ENCODE measurements at places on chromosomes 1 and 21. TPM values are rescaled to one million over a fixed set of nuclear protein-coding genes. Genes with fewer than 3 reads are reported as not detected.
A peak's percentile ranks its signal among the peaks of the same experiment; 100 is the strongest.

- DNase-seq = no peak
These were observed 134.0 kb upstream of the DPYD start for GRCh38 chr1:98054786-98055185.

RXRG gene
- total RNA-seq = 247 TPM

CENPF gene
- total RNA-seq = 7.0 TPM

ZSWIM5 gene
- total RNA-seq = 10.3 TPM

SPRR1B gene
- not detected for total RNA-seq

GPR37L1 gene
- total RNA-seq = not detected

SLC30A7 gene
- 6.9 TPM for total RNA-seq

GRCh38 chr1:115529216-115529897 is 112.4 kb upstream of the VANGL1 start:
- no peak for DNase-seq

GRCh38 chr1:101605878-101606277 is 369.1 kb downstream of the S1PR1 start:
- DNase-seq = no peak

DNA sequence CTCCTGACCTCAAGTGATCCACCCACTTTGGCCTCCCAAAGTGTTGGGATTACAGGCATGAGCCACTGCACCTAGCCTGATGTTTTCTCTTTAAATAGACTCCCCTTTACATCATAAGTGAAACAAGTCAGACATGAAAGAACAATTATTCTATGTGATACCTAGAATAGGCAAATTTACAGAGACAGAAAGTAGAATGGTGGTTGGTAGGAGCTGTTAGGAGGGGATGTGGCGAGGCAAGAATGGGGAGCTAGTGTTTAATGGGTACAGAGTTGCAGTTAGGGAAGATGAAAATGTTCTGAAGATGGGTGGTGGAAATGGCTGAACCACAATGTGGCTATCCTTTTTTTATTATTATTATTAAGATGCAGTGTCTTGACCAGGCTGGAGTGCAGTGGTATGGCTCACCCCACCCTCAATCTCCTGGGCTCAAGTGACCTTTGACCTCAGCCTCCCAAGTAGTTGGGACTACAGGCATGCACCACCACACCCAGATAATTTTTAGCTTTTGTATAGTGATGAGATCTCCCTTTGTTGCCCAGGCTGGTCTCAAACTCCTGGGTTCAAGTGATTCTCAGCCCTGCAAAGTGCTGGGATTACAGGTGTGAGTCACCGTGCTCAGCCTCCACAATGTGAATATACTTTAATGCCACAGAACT is 28.4 kb downstream of the ELF3 start:
- no peak for DNase-seq

CATSPERE gene
- total RNA-seq = 1.4 TPM

- no peak for DNase-seq
These were observed 30.0 kb downstream of the C2CD2 start for GRCh38 chr21:41923631-41924367.

DNA sequence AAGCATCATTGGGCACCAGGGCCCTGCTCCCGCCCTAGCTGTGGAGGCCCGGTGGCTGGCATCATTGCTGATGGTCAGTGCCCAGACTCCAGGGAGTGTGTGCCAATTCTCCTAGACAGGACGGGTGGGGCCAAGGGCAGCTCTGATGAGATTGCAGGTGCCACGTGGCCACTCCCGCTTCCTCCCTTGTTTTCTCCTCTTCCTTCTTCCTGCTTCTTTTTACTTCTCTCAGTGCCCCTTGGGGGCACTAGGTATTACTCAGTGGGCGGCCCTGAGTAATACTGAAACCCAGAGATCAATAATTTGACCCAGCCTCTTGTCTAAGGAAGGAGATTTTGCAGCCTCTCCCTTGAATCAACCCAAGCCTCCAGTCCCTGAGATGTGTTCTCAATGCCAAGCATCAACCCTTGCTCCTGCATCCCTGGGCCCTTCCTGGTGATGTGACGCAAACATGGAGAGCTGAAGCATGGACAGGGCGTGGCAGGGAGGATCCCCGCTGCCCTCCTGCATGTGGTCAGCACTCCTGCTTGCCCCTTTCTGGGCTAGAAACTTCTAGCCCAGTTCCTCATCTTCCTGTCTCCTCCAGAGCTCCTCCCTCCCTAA is 32.4 kb downstream of the CDK18 start:
- DNase-seq = no peak

BNIPL gene
- 0.66 TPM for total RNA-seq

DNA sequence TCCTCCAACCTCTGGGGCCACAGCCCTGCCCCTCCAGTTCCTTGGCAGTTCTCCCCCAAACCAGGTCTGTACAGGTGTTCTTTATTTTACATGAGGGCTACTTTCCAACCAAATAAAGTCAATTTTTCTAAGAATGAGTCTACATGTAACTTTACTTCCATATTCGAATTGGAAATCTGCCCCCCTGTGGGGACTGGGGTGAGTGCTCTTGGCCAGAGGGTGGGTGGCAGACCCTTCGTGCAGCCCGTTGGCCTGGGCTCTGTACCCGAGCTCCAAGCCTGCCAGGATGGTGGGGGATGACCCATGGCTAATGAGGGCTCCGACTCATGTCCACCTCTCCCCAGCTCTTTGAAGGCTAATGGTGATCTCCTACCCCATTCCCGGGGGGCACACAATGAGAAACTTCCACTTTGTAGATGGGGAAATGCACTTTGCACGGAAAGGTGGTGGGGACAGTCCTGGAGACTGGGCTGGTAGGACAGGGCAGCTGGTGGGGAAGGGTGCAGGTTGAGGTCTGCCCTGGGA is 589 bp upstream of the CATSPER4 start:
- DNase-seq = no peak

DNA sequence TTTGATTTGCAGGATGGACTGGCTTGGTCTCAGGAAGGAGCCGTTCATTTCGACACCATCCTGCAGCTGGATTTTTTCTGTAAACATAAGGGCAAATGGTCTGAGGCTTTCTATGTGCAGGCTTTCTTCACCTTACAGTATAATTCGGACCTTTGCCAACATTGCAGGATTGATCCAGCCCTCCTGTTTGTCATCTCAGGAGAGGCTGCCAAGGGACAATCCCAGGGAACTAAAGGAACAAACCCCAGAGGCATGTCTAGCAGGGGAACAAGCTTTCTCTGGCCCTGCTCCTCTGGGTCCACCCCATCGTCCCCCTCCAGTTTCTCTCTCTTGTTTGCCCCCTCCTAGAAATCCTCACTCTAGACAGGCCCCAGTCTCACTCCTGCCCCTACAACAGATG is 24.8 kb upstream of the GBP6 start:
- DNase-seq = peak; percentile 29

- no peak for DNase-seq
These were observed 43.6 kb downstream of the RAP1GAP start for GRCh38 chr1:21625390-21626190.

DNA sequence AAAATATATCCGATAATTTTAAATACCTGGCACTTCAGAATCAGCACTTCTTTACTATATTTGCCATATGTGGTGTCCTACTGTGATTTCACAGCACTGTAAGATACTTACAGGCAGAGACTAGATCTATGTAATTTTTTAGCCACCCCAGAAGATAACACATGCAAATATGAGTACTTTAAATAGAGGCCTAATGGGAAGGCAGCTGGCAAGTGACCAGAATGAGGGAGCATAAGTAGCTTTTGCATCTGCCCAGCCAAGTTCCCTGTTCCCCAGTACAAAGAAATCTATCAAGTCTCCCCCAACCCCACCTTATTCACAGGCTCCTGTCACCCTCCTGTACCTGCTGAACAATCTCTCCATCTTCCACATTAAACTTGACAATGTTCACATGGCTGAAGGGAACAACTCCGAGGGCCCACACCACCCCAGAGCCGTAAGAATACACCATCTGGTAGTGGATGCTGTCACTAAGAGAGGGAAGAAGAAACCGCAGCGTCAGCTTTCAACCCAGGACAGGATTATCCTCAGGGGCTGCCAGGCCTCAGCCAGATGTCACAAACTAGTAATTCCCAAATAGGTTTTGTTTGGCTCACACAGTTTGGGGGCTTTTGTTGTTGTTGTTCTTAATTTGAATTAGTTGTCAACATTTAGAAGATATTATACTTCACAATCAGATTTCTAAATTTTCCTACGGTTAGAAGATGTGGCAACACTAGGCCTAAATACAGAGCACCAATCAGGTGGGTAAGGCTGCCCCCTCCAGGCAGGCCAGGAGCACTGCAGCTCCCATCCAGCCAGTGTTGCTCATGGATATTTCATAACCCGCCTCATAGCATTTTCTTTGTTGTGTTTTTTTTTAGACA is 10.4 kb downstream of the EMC1 start:
- peak; percentile 55 for DNase-seq

DNA sequence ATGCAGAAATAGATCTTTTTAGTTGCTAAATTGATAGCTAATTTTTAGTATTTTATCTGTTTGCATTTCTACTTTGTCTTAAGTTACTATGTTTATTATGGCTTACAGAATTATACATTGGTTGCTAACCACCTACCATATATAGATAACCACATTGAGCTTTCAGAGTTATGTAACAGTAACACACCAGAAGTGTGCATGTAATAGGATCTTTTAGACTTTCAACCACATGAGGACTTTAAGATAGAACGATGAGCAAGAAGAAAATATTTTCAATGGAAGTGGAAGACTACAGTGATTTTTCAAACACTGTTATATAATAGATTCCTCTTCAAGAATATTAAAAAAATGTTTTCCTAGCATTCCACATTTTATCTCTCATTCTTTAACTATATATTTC is 28.8 kb downstream of the TOR1AIP1 start:
- no peak for DNase-seq

CYP4A11 gene
- not detected for total RNA-seq

NPHP4 gene
- total RNA-seq = 9.4 TPM

NR0B2 gene
- total RNA-seq = 3.9 TPM

DNA sequence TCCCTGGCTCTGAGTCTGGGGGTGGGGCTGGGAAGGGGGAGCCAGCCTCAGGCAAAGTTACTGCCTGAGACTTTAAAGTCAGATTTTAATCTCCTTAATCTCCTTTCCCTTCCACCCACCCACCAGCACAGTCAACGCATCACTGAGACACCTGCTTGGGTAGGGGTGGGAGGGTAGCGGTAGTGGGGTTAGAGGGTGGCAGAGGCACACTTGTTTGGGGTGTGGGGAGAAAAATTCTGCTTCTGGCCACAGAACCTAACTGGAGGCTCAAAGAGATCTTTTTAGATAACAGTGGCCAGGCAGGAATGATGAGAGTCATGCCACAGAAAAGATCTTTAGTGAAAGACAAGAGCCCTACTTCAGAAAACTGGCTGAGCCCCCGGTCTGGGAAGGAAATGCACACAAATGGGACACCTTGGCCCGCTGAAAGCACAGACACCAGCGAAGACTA is 44.1 kb downstream of the CD247 start:
- DNase-seq = no peak

- DNase-seq = no peak
These were observed 52.2 kb downstream of the PLA2G4A start for GRCh38 chr1:186880982-186881381.

RAB25 gene
- 1.6 TPM for total RNA-seq

DNA sequence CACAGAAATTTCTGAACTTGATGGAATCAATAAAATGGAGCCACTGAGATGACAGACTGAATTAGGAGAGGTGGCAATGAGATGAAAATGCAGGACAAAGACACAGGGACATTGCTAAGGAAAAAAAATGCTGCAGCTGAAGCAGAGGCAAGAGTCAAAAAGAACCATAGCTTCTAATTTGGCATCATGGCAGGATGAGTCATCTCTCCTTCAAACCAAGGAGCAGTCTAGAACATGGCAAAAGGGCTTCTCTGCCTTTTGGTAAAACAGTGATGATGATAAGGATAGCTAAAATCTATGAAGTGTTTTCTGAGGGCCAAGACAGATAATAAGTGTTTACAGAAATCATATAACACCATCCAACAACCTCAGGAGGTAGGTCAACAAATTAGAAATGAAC is 16.8 kb downstream of the SLC19A2 start:
- DNase-seq = no peak

DNA sequence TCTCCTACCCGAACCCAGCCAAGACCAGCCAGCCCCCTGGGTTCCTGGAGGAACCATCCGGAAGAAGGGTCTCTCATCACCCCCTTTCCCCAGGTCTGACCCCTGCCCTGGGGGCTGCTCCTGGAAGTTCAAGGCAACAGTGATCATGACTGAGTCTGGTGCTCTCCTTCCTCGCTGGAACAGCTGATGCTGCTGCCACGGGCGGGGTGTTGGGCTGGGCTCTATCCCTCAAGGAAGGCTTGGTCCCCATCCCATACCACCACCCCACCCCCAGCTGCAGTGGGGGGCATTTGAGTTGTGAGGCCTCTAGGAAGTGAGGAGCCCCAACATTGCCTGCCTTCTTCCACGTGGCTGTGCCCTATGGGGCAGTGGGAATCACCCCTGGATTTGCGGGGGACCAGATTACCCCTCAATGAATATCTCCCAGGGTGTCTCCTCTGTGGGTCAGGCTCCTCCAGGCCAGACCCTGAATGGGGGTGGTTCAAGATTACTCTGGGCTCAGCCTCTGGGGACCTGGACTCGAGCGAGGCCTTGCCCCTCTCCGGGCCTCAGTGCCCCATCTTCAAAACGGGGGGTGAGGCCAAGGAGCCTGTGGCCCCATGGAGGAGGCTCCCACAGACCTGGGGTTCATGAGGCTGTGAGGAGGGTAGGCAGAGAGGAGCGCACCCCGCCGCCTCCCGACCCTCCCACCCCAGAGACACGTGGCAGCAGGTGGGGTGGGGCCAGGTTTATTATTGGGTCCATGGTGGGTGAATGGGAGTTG is 2.8 kb downstream of the MASP2 start:
- DNase-seq = no peak

DNA sequence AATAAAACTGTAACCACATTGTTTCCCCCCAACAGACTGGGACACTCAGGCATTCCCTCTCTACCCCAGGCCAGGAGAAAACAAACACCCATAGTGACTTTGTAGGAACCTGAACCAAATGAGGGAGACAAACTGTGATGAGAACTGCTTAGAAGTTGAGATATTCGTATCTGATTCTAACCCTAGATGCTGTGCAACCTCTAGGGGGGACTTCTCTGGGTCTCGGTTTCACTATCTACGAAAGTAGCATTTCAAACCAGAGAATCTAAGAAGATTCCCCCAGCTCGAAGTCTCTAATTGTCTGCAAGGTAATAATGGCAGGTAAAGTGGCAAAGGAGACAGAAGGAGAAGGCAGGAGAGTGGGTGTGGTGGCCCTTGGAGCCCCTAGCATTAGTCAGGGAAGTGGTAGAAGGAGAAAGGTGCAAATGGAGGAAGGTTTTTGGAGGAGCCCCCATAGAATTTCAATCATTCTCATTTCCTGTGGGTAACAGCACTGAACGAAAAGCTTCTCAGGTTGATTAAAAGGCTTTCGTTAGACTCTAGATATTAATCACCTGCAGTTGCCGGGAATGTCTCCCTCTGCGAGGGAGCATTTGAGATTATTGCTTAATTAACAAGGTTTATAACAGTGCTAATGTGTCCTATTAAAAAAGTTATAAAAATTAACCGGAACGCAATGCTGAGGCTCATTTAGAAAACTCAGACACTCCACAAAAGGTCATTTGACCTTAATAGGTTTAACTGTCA is 46.4 kb downstream of the BEND5 start:
- DNase-seq = no peak
